ENCODE measurements at places on chromosomes 2 and 18.

GRCh38 chr2:34447097-34447496 lies 848.0 kb upstream of the FAM98A start:
- no peak for DNase-seq

- DNase-seq: no peak
These were observed 154.9 kb downstream of the ATAD2B start for GRCh38 chr2:23772056-23772455.

- no peak for DNase-seq
These were observed 27.8 kb downstream of the AGFG1 start for GRCh38 chr2:227499627-227500300.

DNA sequence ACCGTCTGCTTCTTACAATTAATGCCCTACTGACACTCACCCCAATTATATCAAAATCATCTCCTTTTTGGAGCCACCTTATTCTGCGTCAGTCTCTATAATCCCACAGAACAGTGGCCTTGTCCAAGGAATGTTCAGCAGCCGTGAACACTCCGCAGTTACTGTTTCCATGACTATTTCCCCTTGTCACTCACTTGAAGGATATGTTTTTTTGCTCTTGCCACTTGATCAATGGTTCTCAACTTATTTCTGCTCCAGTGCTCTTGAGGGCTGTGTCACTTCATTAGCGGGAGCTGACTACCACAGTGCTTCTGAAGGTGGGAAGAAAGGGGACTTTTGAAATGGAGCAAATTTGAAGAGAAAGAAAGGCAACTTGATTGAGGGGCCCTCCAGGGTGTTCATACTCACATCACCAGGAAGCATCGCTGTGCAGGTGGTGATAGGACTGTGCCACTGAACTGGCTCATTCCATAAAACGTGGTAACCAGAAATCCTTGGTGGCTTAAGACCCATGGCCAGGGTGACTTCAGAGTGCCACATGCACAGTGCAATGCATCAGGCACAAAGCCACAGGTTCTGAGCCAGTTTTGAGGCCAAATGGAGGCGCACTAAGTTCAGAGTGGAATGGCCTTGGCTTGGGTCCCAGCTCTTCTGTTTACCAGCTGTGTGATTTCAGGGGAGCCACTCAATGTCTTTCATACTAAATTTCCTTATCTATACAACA lies 320.6 kb upstream of the RAB12 start:
- no peak for DNase-seq

DNA sequence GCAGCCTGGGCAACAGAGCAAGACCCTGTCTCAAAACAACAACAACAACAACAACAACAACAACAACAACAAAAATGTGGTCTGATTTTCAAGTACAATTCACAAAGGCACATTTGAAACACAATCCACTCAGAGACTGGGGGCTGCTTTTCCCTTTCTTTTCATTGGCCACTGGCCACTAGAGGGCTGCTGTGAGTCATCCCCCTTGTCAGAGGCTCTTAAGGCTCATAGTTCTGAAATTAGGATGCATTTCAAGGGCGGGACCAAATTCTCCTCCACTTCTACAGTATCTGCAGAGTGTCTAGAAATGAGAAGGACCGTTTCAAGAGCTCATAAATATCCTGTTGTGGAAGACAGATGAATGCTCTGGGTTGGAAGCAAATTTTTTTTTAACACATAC lies 285.4 kb downstream of the NRXN1 start:
- DNase-seq: peak; percentile 5

GRCh38 chr2:7758073-7758759 lies 841.0 kb downstream of the RNF144A start:
- no peak for DNase-seq

- no peak for DNase-seq
These were observed 154.0 kb upstream of the MSH6 start for GRCh38 chr2:47628904-47629303.

GRCh38 chr2:233074106-233074505 lies 14.0 kb downstream of the INPP5D start:
- DNase-seq: no peak

GRCh38 chr18:78731398-78732032 lies 248.1 kb upstream of the SALL3 start:
- no peak for DNase-seq

DNA sequence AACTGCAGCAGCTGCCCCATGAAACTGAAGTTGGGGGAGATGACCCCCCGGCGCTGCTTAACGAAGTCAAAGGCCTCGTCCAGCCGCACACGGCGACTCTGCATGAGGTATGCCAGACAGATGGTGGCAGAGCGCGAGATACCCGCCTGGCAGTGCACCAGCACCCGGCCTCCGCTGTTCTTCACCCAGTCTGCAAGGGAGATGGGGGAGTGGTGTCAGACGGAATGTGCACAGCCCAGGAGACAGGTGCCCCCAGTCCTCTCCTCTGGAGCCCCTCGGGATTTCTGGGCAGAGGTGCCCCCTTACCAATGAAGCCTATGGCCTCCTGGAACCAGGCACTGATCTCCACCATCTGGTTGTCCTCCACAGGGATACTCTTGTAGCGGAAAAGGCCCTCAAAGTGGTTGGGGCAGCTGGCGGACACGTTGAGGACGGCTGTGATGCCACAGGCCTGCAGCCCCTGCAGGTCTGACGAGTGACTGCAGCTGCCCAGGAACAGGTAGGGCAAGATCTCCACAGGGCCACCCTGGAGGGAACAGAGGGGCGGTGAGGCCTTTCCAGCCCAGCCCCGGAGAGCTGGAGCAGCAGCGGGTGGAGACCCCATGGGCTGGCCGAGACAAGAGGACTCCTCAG lies 1.3 kb downstream of the DUSP2 start:
- DNase-seq: no peak

DNA sequence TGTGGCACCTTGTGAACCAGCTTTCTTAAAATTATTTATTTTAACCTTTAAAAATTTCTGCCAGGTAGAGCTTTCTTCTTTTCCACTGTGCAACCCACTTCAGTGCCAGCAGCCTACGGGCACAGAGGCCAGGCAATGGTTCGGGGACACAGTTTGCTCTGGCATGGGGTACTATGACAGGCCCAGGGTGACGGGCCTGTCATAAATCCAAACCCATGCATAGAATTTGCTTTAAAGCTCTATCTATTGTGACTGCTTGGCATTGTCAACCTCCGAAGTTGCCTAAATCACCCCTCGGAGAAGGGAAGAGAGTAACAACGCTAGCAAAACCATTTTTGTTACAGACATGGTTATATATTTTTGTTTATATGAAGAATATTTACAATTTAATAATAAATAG lies 1.5 kb downstream of the ODC1 start:
- DNase-seq: no peak

DNA sequence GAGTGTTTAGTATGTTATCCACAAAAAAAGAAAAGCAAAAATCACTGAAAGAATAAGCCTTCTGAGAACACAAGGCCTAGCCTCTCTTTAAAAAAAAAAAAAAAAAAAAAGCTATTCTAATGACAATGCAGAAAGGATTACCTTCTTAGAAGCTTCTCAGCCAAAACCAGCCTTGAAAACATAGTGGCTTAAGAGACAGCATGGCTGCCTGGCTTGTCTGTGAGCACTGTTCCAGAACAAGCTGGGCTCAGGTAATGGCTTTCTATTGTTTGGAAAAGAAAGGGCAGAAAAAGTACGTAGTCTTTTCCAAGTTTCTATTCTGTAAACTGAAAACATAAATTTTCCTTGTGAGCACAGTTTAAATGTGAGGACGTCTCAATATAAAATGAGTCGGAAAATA lies 119.5 kb downstream of the MAP3K20 start:
- no peak for DNase-seq

GRCh38 chr2:193373120-193373519 lies 1178.4 kb upstream of the TMEFF2 start:
- no peak for DNase-seq

GRCh38 chr2:239321596-239322415 lies 79.0 kb downstream of the HDAC4 start:
- DNase-seq: no peak

- no peak for DNase-seq
These were observed 2.6 kb downstream of the PMAIP1 start for GRCh38 chr18:59902131-59902992.

DNA sequence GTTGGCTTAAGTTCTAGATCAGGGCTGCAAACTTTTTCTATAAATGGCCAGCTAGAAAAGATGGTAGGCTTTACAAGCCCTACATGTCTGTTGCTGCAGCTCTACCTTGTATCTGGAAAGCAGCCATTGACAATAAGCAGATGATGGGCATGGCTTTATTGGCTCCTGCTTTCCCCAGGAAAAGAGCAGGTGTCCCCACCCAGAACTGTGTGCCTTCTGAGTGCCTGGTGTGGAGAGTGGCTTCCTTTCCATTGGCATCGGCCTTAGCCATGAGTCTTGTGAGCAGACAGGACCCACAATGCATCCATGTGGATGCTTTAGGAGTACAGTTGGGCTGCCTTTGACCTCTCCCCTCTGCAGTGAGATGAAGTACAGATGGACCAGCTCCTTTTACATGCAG lies 120.2 kb downstream of the CD8B2 start:
- DNase-seq: no peak

DNA sequence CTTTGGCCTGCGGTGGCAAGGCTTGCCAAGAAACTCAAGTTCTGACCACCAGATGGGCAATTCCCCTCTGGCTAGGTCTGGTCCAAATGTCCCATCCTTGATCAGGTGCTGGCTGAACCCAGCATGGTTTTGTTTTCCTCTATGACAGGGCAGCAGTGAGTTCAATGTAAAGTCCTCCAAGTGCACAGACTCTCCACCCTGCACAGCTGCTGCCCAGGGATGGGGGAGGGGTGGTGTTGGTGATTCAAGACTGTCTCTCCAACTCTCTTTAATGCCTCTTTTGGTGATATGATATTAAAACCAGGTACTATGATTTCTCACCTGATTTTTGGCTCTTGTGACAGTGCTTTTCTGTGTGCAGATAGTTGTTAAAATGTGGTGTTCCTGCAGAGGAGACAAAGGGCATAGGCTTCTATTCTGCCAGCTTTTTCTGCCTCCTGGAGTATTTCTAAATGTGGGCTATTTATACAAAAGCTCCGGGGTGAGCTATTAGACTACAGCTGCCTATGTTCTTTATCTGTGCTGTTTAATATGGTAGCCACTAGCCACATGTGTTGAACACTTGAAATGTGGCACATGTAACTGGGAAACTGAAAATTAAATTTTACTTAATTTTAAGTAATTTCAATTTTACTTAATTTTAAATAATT lies 64.0 kb upstream of the STK39 start:
- DNase-seq: no peak

DNA sequence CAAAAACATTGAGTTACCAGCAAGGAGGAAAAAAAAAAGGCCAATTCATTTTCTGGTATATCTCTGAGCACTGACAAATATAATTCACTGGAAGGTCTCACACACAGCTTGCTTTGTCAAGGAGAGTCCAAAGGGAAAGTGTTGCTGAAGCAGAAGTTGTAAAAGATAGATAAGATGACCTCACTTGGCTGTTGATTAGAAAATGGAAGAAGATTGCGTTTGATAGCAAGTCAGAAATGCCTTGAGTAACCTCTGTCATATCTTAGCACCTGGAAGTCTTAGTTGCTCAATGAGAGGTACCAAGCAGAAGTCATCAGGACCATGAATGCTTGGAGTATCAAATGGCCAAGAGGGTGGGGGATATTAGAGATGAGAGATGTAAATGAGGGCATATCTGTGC lies 105.2 kb downstream of the FSHR start:
- DNase-seq: no peak

GRCh38 chr2:222950638-222951285 lies 89.9 kb downstream of the ACSL3 start:
- peak; percentile 59 for DNase-seq

- no peak for DNase-seq
These were observed 41.4 kb upstream of the DTNB start for GRCh38 chr2:25714740-25715139.

DNA sequence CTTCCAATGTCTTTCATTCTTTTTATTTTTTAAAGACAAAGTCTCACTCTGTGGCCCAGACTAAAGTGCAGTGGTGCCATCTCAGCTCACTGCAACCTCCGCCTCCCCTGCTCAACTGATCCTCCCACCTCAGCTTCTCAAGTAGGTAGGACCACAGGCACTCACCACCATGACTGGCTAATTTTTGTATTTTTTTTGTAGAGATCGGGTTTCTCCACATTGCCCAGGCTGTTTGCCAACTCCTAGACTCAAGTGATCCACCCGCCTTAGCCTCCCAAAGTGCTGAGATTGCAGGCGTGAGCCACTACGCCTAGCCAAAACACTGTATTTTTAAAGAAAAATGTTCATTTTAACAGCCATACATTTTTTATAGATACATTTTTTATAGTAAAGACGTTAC lies 12.7 kb downstream of the GCKR start:
- DNase-seq: no peak

GRCh38 chr2:128365217-128365905 lies 46.7 kb upstream of the HS6ST1 start:
- DNase-seq: no peak

DNA sequence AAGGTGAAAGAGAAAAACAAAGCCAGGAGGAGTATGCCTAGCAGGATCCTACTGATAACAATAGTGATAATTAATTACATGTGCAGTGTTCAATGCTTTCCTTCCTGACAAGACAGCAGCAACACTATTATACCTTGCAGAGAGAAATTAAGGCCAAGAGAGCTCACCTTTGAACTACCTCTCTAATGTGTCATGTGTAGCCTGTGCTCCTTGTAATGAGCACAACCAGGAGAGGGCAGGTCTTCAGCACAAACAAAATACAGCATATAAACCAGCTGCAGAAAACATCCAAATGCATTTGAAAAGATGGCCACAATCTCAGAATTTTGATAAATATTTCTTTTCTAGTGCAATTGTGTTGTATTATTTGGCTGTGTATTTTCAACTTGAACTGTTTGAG lies 1425.7 kb downstream of the DSC3 start:
- DNase-seq: no peak

DNA sequence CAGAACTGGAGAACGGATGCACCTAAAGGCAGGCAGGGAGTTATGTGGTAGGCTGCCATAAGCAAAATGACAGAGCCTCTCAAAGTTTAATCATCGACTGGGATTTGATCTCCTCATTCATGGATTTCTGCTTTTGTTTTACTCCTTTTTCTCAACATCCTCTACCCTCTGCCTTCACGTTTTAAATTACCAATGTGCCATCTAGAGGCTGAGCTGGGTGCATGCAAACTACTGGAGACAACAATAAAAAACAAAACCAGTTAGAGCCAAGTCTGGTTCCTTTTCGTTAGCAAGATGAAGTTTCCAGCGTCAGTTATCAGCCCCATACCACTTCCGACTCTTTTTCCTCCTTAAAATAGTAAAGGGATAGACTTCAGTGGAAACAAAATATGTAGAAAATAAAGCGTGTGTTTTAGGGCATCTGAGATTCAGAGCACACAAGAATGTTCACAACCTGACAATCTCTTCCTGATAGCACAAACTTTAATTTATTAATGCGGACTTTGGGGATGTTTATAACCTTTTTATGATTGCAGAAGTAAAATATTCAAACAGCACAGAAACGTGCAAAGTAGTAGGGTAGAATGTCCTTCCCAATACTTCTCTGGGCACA lies 117.0 kb downstream of the LAMA1 start:
- DNase-seq: peak; percentile 13

- DNase-seq: no peak
These were observed 190.8 kb downstream of the RTP5 start for GRCh38 chr2:242060212-242060835.

Data from HTR-8/SVneo (cell line).